ENCODE measurements at places on chromosomes 7 and 10.

- no peak for DNase-seq
These were observed 22.4 kb upstream of the KLF6 start for GRCh38 chr10:3807211-3807927.

DNA sequence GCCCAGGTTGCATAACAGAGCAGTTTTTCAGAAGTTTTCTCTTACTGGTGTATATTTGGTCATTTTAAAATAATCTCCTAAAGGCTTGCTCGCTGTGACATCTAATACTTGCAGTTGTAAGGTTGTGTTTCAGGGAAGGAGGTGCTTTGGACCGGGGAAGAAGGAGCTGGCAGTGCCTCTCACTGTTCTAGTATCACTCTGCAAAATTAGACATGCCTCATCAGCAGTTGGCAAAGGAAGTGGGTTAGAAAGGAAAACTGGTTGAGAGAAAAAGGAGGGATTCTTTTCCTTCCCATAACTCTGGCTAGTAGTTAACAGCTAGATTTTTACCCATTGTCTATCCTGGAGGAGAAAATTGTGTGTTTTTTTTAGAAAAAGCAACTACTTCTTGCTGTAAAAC, 34.8 kb downstream of the CUL1 start:
- DNase-seq = no peak

DNA sequence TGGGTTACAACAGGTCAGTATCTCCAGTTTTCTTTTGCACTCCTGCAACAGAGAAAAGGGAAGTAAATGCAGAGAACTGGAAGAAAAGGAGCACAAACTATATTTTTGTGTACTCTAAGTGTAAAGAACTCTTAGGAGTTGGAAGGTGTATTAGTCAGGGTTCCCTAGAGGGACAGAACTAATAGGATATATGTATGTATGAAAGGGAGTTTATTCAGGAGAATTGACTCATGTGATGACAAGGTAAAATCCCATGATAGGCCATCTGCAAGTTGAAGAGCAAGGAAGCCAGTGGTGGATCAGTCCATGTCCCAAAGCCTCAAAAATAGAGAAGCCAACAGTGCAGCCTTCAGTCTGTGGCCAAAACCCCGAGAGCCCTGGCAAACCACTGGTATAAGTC, 22.6 kb upstream of the RAB18 start:
- DNase-seq = no peak

DNA sequence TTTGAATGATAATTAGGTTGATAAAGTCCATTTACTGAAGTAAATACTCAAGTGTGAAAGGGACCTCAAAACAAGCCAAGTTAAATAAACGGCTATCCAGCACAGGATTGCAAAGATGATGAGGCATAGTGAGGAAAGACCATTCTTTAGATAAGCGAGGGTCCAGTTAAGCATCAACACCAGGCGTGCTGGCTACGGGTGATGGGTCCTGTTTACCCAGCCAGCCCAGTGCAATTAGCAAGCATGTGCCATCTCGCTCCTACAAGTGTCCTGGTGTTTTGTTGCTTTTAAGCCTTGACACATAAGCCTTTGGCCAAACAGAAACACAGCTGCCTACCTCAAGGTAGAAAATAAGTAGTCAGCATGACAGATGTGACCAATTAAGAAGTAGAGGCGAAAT, 7.1 kb downstream of the NEBL start:
- DNase-seq = no peak

GRCh38 chr10:13483951-13484350, 44.9 kb downstream of the BEND7 start:
- DNase-seq = no peak

- no peak for DNase-seq
These were observed 32.4 kb downstream of the KMT2E start for GRCh38 chr7:105046414-105046813.

GRCh38 chr10:11685787-11686218, 56.4 kb upstream of the ECHDC3 start:
- DNase-seq = no peak

GRCh38 chr7:767580-767940, 40.5 kb upstream of the PRKAR1B start:
- no peak for DNase-seq

DNA sequence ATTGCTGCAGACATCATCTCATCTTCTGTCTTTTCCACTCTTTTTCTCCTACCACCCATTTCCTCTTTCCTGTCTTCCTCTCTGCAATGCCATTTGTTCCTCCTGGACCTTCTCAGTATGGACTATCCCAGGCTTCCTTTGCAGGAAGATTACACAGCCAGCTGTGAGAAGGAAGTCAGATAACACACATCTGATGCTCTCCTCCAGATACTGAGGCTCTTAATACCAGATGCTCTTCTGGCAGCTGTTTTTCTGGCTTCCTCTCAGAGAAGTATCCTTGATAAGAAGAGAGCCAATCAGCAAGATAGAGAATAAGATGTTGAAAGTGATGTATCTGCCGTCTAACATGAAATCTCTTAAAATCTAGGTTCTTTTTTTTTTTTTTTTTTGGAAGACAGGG, 14.4 kb downstream of the KIAA1217 start:
- DNase-seq = no peak

- DNase-seq = no peak
These were observed 30.8 kb downstream of the IKZF1 start for GRCh38 chr7:50335230-50335794.

DNA sequence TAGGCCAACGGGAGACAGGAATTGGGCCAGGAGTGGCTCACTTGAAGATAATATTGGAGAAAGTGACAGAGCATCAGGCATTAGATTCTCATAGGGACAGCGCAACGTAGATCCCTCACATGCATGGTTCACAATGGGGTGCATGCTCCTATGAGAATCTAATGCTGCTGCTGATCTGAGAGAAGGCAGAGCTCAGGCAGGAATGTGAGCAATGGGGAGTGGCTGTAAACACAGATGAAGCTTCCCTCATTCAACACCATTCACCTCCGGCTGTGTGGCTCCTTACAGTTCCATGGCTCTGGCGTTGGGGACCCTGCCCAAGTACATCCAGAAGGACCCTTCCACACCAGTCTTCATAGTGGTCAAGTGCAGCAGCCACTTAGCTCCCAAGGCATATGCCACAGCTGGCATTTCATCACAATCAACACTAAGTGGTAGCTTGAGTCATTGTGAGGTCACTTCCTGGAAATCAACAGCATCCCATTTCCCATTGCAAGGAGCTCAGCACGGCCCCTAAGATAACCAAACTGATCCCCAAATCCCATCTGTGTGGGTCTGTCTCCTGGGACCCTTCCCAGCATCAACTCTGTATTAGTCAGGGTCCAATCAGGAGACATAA, 174.5 kb downstream of the TPST1 start:
- no peak for DNase-seq

- DNase-seq = no peak
These were observed 160.7 kb upstream of the ZNF32 start for GRCh38 chr10:43809211-43809930.

DNA sequence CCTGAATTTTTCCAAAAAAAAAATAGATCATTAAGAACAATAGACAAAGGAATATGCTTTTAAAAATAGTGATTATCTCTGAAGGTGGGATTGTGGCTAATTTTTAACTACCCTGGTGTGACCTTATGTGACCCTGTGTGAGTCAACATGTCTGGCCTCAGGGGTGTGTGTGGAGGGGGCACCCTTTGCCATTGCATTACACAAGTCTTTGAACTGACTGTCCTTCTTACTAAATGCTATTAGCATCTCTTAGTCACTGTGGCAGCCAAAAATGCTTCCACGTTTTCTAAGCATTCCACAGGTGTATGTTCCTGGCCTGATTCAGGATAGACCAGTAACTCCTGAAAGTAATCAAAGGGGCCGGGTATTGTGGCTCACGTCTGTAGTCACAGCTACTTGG, 175.4 kb downstream of the MGMT start:
- no peak for DNase-seq

GRCh38 chr10:3902054-3902808, 117.2 kb upstream of the KLF6 start:
- no peak for DNase-seq

- no peak for DNase-seq
These were observed 148.0 kb downstream of the SNX10 start for GRCh38 chr7:26439521-26440232.

DNA sequence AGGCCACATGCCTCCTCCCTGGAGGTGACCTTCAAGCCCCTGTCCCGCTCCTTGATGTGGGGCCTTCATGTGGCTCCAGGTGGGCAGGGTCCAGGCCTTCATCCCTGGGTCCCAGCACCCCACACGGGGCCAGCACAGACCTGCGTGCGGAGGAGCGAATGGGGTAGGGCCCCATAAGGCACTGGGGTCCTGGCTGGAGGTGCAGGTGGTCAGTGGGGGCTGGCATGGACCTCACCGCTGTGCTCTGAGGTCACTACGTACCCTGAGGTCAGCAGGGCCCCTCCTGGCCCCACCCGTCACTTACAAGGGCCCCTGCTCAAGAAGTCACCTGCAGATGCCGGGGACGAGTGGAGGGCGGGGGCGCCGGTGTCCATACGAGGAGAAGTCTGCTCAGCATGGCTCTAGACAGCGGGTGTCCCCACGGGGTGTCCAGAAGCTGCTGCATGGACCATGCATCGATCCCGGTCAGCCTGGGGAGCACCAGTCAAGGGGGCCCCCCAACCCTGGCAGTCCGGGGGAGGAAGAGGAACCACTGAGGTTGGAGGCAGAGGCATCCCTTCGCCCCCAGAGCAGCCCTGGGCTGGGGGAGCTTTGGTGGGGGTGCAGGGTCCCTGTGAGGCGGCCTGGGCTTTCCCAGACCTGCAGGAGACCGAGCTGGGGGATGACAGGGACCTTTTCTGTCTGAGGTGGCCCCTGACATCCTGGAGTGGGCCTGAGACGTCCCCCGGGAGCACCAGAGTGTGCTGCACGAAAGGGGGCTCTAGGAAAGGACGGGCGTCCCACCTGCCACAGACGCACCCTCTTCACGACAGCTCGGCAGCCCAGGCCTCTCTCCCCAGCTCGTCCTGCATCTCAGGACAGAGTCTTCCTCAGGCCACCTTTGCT, 34.6 kb downstream of the UNCX start:
- no peak for DNase-seq

DNA sequence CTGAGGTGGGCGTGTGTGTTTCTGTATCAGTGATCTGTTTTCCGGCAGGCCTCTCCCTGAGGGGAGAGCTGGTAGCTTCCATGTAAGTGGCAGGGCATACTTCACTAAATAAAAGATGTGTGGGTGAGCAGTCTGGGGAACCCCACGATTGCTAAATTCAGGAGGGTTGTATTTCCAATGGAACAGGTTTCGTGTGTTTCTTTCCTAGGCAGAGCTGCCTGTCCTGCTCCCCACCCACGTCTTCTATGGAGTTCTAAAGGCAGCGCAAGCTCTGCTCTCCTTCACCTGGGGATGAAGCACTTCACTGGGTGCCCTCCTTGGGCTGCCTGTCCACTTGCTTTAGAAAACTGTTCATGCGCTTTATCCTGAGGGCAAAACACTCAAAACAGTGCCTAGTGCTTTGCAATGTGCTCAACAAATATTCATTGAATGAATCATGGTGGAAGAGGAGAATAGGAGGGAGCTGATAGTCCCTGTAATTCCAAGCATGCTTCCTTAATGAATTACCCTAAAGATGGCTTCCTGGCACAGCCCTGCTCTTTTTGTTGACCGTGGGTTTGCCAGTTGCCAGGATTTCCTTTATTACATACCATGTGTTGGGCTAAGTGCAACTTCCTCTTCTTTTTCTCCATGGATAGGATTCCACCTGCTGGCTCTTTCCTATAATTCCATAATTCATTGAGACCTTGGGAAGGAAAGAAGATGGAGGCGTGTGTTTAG, 50.6 kb upstream of the SRPK2 start:
- no peak for DNase-seq

DNA sequence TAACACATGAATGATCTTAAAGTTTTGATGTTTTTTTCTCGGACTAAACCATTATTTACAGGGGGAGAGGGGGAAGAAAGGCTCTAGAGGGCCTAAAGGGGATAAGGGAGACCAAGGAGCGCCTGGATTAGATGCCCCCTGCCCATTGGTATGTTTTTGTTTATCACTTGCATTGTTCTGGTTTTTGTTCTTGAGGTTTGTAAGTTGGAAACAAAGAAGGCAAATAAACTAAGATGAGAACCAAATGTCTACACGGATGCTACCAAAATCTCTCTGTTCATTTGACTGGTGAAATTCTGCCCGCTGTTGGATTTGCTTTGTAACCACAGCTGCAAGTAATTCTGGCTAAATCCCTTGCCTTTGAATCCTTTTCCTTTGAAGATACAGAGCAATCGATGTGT, 99.8 kb upstream of the MACROH2A2 start:
- DNase-seq = no peak

DNA sequence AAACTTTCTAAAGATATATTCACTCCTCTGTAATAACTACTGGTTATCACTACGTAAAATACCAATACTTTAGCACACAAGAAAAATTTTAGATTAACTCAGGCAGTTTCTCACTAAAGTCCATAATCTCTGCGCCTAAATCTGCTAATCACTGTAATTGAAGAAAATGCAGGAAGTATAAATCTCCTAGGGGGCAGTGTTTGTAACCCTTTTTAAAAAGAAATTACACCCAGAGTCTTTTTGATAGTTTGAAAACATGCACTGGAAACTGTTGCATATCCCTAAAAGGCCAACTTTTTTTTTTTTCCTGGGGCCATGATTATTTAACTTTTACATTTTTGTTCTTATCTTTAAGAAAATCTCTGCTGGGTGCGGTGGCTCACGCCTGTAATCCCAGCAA, 209.6 kb downstream of the KIAA1217 start:
- DNase-seq = no peak

Data from hippocampal formation (tissue), 2 donors.